ENCODE measurements at places on chromosomes 7 and 10.

GRCh38 chr7:106064771-106065574 lies 47.1 kb downstream of the SYPL1 start:
- DNase-seq, result no peak

- DNase-seq, result no peak
Observed at GRCh38 chr7:98869027-98869596, 702 bp downstream of the TMEM130 start.

GRCh38 chr7:22732556-22733126 lies 5.6 kb downstream of the IL6 start:
- no peak for DNase-seq

- DNase-seq, result no peak
Observed at GRCh38 chr10:5575144-5575481, 50.4 kb downstream of the CALML3 start.

- no peak for DNase-seq
Observed at GRCh38 chr7:135233570-135233969, at the start of gene STRA8. STRA8 (plus strand) TSS chr7:135233838; CDS start chr7:135240525, 6,687 bp downstream.

DNA sequence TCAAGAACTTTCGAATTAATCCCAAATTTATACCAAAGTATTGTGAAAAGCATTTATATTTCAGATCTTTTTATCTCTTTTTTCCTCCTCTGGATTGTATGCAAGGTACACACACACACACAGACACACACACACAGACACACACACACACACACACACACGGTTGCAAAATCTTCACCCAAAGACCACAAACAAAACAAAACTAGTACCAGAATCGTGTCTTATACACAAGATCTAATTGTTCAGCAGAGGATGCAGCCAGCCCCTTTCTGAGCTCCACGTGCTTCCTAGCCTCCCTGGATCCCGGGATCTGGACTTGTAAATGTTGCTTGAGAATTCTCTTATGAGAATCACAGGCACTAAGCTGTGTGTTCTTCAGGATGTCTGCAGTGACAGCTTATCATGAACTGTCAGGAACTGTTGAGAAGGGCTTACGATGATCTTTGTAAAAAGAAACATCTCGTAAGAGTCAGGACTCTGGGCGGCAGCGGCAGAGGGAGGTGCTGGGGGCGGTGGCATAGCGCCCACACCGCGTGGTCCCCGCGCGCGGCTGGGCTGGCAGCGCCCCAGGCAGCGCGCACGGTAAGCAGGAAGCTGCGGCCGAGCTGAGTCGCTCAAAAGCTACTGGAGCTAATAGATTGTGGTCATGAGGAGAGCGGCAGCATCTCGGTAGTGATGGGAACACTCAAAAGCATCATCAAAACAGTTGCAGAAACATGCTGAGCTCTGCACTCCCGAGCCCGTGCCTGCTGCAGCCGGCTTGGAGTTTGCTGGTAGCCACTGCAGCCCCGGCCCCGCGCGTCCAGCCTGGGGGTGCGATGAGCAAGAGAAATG lies 277.6 kb downstream of the GATA3 start:
- peak; percentile 88 for DNase-seq

- DNase-seq, result no peak
Observed at GRCh38 chr10:95791425-95791979, 35.5 kb downstream of the ENTPD1 start.

DNA sequence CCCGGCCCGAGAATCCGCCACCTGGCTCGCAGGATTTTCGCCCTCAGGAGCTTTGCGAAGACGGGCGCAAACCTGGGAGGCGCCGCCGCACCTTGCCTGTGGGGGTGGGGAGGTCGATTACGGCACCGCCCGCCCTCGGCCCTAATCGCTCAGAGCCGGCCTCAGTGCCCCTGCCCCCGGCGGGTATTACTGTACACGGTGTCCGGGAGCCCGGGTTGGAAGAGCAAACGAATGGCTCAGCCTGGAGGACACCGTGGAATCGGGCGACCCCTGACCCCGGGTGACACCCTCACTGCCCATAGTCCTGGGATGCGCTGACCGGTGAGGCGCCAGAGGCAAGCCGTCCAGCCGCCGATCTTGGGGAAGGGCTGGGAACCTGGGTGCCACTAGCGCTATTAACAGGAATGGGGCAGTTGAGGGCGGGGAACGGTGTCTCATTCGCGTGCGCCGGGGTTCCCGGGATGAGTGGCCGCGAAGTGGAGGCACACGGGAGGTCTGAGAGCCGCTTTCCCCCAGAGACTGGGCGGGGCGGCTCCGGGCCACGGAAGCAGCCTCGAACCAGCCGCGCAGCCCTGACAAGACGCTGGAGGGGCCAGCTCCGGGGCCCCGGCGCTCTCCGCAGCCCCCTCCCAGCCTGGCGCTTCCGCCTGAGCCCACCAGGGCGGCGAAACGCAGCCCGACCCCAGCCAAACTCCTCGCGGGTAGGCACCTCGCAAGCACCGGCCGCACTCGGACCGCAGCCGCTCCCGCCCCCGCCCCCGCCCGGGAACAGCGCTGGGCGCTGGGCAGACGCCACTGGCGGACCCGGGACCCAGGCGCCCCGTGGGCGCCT lies 167.5 kb downstream of the NRF1 start:
- DNase-seq, result no peak

DNA sequence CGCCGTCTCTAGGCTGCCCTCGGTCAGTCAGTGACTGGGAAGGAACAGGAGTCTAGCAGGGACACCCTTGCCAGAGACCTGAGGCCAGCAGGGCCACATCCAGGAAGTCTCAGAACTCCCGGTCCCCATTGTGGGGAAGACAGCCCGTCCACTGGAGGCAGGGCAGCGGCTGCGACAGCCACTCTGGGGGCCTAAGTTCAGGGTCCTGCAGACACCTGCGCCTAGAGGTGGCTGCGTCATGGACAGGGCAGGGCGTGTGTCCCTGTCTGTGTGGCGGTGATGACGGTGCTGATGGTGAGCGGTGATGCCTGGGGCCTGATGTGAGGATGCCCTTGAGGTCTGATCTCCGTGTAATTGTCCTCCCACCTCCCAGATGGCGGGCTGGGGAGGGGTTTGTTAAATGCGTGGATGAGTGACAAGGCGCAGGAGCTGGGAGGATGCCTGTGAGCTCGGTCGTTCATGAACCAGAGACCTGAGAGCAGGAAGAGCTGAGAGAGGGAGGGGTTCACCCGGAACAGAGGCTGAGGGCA lies 537.9 kb upstream of the FOXK1 start:
- DNase-seq, result no peak

DNA sequence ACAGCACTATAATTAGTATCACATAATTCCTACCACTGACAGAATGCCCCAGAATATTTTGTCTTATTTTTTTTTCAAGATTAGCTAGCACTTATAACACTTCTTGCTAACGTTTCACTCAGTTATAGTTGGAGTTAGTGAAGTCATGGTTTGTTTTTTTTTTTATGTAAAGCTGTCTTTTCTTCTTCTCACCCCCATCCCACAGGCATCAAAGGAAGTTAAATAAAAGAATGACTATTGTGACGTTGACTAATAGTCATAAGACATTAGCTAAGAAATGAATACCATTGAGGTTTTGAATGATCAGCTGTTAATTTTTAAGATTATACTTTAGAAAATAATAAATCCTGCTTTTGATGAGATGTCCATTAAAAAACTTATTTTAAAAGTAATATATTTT lies 498.3 kb downstream of the GFRA1 start:
- no peak for DNase-seq

- no peak for DNase-seq
Observed at GRCh38 chr10:110903280-110904278, 15.4 kb downstream of the BBIP1 start.

GRCh38 chr10:125628104-125629049 lies 54.6 kb downstream of the TEX36 start:
- DNase-seq, result no peak
